ENCODE measurements at places on chromosomes 5 and 9.

DNA sequence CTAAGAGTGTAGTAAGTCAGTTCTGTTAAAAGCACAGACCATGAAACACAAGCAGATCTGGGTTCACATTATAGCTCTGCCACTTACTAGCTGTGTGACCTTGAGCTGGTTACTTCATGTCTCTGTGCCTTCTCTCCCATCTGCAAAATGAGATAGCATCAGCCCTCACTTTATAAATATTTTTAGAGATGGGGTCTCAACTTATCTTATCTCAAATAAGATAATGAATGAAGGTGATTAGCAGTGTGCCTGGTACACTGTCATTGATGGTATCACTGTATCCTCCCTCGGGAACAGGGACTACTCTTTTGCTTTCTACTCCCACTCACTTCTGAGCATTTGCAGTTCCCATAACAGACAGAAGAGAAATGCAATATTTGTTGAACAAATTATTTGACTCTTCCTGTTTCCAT lies 52.4 kb downstream of the GALNT10 start:
- no peak for DNase-seq

DNA sequence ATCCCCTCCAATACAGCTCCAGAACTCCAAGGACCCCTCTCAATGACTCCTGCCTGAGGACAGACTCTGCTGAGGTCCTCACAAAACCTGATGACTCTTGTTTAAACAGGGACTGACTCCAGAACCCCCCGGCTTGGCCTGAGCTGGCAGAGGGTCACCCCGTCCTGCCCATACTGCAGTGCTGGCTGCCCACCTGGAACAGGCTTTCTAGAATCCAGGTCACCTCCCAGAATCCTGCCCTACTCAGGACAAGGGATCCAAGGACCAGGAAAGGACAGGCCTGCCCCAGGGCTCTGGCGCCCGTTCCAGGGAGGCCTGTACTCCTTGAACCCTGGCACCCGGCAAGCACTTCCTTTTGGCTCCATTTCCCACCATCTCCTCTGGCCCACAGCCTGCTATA lies 22.2 kb downstream of the RALGDS start:
- DNase-seq = no peak

- DNase-seq = no peak
Observed at GRCh38 chr5:67935908-67936566, 279.5 kb upstream of the PIK3R1 start.

DNA sequence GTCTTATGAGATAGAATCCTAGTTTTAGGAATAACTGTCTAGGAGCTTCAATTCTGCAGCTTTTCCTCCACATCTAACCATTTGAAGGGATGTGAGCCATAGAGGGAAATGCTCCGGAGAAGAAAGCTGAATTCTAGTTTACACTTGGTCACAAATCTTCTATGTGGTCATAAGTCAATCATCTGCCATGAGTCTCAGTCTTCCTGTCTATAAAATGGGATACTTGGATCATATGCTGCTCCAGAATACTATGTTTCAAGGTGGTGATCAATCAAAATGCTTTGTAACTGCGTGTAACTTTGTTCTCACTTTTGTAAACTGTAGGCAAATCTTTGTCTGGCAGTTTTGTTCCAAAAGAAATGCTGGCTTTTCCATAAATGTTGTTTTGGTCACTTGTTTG lies 152.0 kb upstream of the SV2C start:
- no peak for DNase-seq

DNA sequence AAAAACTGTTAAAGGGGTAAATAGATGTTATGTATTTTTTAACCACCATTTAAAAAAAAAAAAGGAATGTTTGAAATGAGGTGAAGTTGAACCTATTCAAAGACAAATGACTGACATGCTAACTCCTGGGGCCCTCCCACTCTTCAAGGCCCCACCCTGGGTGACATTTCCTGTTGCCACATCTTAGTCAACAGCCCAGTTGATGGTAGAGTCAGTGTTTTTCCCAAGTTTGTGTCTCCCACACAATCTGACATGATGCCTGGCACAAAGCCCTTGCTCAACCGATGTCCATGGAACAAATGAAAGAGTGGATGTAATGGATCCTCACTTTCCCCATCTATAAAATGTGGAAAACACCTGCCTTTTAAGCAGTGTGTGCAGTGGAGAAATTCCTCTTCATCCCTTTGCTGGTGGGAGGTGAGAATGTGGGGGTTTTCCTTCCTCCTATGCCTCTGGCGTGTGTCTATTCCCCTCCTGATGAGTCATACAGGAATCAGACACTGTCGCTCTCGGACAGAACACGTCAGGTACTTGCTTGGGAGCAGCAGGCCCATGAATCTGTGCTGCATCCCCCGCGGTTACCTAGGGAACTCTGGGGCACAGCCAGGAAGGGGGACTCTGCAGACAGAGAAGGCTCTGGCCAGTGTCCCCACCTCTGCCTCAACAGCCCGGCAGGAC lies 13.7 kb upstream of the ADRA1B start:
- no peak for DNase-seq

DNA sequence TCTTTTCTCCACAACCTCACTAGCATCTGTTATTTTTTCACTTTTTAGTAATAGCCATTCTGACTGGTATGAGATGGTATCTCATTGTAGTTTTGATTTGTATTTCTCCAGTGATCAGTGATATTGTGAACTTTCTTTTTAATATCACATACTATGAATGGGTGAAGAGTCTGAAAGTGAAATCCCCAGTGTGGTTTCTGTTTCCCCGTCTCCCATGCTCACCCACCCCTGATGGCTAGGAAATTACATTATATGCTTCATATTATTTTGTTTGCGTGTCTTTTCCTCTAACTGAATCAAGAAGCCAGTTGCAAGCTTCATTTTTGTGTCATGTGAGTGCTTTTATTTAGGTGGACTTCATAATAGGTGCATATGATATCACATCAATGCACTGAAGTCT lies 171.1 kb downstream of the ARHGAP26 start:
- DNase-seq = no peak

DNA sequence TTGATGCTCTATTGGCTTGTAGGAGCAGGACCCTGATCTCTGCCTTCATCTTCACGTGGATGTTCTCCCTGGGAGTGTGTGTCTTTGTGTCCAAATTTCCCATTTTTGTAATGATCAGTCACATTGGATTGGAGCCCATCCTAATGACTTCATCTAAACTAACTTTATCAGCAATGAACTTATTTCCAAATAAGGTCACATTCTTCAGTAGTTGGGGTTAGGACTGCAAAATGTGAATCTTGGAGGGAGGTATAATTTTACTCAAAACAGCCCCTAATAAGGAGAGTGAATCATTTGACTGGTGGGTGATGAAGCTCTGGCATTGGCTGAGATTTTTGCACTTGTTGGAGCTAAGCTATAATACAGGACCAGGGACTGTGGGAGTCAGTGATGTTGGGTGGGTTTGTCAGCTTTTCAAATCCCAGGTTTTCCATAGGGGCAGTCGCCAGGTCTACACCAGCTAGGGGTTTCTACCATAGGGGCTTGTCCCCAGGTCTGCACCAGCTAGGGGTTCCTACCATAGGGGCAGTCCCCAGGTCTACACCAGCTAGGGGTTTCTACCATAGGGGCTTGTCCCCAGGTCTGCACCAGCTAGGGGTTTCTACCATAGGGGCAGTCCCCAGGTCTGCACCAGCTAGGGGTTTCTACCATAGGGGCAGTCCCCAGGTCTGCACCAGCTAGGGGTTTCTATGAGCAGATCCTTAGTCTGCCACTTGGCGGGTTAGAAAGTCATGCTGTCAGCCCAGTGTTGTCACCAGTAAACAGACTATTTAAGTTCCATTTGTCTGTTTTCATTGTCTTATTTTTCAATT lies 382.6 kb upstream of the DAP start:
- DNase-seq = no peak

- no peak for DNase-seq
Observed at GRCh38 chr9:87543251-87543650, 45.6 kb downstream of the DAPK1 start.

- no peak for DNase-seq
Observed at GRCh38 chr5:119019501-119019900, 31.2 kb upstream of the DTWD2 start.

DNA sequence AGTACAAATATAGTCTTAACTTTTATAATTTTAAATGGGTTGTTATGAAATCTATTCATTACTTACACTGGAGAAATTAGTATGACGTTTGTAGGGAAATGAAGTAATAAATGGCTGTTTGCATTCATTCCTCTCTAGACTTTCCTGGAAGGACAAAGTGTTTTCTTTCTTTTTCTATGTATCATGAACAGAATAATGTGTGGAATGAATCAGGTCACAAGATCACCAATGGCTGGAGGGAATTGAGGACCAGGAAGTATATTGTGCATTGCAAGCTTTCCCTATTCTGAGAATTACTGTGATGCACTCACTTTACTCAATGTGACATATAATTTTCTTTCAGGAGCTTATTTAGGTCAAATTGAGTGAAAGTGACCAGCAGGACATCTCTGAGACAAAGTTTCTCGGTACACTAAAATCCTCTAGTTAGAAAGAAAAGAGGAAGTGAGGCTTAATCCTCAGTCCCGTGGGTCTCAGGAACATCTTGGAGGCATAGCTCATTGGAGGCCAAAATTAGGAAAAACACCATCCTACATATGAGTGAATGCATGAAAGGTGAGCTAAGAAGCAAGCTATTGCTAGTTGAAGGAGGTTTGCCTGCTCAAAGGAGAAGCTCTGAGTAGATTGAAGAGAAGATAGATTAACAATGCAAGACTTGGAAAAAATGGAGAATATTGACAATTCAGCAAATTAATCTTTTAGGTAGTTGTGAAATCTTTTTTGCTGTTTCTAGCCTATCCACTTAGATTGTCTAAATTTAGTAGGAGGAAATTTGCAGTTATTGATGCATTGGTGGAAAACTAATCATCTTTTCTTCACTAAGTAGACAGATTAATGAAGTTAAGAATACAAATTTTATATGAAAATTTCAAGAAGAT lies 28.0 kb downstream of the ERAP2 start:
- no peak for DNase-seq

DNA sequence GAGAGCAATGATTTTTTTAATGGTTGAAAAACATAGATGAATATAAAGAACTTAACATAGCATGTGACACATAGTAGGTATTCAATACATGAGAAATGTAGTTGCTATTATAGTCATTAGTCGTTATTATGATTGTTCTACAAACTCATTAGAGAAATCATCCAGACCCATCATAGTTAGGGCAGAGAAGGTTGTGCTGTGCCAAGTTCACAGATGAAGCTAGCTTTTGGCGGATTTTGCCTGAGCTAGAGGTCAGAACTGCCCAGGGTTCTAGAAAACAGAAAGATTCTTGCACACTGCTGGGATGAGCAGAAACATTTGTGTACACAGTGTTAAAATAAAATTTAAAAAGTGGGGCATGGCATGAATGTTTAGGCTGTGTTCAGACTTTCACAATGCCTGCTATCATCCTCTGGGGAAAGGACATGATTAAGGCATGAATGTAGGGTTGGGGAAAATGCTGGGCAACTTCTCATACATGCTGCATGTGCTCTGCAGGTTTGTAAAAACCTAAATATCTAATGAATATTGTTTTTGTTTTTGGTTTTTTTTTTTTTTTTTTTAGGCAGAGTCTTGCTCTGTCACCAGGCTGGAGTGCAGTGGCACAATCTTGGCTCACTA lies 33.3 kb upstream of the RAD23B start:
- DNase-seq = no peak

- DNase-seq = no peak
Observed at GRCh38 chr9:89743216-89743572, 138.4 kb downstream of the GADD45G start.

Data from activated T-helper 1 cell treated with anti-CD3 and anti-CD28 coated beads, Interleukin-2, amount 50 U/mL, for 16 hours (primary cell).